ENCODE measurements at places on chromosomes 5 and 9. TPM values are rescaled to one million over a fixed set of nuclear protein-coding genes. Genes with fewer than 3 reads are reported as not detected.

Gene ZNF474
- 2.8 TPM for polyA plus RNA-seq

Gene GABRA1
- polyA plus RNA-seq = not detected

Gene SLC25A2
- not detected for polyA plus RNA-seq

Gene GADD45G
- 47.8 TPM for polyA plus RNA-seq

Gene PARP8
- 18.3 TPM for polyA plus RNA-seq

Gene NR2F1
- 8.9 TPM for polyA plus RNA-seq

GRCh38 chr5:2946315-2946714 is 194.8 kb upstream of the IRX2 start:
- DNase-seq = no peak

DNA sequence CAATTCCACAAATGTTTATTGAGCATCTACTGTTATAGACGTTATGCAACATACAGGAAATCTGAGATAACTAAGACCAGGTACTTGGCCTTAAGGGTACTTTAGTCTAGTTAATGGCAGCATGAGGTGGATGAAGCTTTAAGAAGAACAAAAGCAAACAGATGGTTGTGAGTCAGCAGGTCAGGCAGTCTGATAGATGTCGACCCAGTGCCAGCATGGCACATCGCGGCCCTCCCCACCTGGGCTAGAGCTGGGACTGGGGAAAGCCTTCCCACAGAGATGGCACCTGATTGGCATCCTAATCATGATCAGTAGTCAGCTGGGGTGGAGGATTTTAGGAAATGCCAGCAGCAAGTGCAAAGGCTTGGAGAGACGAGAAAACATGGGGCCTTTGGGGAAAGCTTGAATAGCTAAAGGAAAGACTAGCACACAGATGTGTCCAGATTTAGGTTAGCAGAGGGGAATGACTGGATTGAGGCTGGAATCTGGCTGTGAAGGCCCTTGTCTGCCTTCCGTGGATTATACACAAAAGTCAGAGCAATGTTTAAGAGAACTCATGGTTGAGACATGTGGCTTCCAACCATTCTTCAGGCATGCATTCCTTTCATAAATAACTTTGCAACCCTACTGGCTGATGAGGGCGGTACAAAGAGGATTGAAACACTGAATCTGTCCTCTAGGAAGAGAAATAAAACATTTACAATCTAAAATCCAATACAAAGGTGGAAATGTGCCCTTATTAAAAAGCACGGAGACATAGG is 395.4 kb upstream of the WWC1 start:
- no peak for DNase-seq

DNA sequence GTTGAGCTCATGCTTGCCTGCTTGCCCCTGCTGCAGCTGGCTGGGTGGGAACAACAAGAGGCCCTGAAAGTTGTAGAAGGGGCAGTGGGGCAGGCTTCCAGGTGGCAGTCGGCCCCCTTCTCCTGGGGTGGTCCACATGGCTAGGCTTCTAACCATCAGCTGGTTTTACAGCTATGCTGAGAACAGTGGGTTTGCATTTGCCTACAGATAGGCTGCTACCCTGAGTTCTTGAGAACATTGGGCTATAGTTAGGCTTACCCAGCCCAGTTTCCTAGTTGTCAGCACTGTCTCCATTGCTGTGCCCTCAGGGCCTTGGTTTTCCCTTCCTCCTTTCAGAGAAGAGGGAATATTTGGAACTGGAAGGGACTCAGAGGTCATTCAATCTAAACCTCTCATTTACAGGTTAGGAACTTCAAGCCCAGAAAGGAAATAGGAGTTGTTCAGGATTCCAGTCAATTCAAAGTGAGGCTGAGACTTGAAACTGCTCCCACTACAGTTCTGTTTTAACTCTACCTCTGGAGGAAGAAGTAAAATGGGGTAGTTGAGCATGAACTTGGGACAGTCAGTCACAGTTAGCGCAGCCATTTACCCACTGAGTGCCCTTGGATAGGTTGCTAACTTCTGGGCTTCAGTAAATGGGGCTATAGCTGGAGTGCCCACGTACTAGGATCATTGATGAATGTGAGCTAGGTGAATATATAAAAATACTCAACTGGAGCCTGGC is 11.5 kb downstream of the LARP1 start:
- no peak for DNase-seq

- no peak for DNase-seq
Observed at GRCh38 chr9:5553211-5553610, 42.9 kb downstream of the PDCD1LG2 start.

- DNase-seq = no peak
Observed at GRCh38 chr5:31481531-31482165, 50.2 kb downstream of the DROSHA start.

DNA sequence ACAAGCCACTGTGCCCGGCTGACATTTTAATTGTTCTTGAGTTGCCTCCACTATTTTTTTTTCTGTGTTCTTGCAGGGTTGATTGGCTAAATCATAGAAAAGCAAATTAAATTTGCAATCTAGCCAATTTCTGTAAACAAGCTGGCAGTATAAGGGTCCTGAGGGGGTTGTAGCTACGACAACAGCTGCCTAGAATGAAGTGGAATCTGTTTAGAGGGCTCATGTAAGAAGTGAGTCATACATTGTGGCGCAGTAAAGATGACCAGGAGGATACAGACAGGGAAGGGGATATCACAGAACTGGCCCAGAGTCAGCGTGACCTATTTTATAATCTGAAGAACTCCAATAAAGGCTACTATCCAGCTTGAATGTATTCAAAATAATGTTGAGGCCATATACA is 82.2 kb upstream of the TLE1 start:
- no peak for DNase-seq

GRCh38 chr9:2559192-2560152 is 62.1 kb upstream of the VLDLR start:
- DNase-seq = peak; percentile 78

DNA sequence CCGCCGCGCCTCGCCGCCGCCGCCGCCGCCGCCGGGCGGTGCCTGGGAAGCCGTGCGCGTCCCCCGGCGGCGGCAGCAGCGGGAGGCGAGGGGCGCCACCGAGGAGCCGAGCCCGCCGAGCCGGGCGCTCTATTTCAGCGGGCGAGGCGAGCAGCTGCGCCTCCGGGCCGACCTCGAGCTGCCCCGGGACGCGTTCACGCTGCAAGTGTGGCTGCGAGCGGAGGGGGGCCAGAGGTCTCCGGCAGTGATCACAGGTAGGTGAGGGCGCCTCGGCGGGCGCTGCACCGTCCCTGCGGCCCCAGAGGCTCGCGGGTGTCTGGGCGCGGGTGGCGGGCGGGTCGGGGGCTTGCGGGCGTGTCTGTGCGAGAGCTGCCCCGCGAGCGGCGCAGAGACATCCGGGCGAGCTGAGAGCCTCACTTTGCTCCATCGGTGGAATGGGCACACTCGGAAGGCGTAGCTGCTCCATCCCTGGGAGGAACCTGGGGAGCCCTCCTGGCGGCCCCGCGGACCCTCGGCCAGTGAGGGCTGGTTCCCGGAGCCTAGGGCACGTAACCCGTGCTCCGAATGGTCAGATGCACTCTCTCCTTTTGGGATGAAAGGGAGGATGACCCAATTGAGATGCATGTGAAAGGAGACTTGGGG is 864 bp downstream of the PAPPA start:
- peak; percentile 59 for DNase-seq

DNA sequence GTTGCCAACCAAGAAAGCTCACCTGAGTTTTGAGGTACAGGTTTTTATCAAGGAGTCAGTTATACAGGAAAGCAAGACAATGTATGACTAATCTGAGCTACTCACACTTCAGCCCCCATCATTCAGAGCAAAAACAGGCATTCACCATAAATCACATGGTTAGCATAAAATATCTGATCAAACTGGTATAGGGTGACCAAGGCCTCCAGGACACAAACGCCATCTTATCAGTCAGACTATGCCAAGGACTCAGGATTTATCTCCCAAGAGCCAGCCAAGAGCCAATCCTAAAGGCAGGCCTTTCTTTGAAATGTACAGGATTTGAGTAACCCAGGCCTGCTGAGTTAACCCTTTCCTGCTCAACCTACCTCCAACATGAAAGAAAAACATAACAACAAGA is 313.0 kb upstream of the NREP start:
- no peak for DNase-seq

GRCh38 chr5:156824800-156825199 is 25.3 kb upstream of the PPP1R2B start:
- DNase-seq = peak; percentile 67

DNA sequence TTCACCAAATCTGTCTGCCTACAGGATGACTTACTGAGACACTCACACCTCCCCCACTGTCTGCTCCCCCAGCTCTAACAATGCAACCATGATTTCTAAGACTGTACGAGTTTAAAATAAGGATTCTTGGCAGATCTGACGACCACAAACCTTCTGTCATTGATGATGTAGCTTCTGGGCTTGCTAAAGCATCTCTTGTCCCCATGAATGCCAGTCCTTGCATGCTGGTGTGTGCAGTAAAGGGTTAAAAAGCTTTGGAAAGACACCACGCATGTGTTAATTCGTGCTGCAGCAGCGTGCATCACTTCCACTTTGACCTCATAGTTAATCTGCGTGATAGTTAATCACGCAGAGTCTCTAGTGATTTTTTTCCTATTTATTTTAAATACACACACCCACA is 411 bp upstream of the GABRG2 start:
- DNase-seq = no peak

GRCh38 chr5:88142886-88143692 is 125.6 kb downstream of the TMEM161B start:
- DNase-seq = no peak

Data from hepatocyte (in vitro differentiated cells).